ENCODE measurements at places on chromosomes 12 and 14. TPM values are rescaled to one million over a fixed set of nuclear protein-coding genes. Genes with fewer than 3 reads are reported as not detected.

The AKAP3 gene
- total RNA-seq = 71.0 TPM

The MYH7 gene
- 1.3 TPM for total RNA-seq

The TCL1B gene
- total RNA-seq = 5.6 TPM

The POLE gene
- 288 TPM for total RNA-seq

The GARIN6 gene
- 53.2 TPM for total RNA-seq

The KERA gene
- 0.24 TPM for total RNA-seq

The ZFYVE26 gene
- 34.6 TPM for total RNA-seq

DNA sequence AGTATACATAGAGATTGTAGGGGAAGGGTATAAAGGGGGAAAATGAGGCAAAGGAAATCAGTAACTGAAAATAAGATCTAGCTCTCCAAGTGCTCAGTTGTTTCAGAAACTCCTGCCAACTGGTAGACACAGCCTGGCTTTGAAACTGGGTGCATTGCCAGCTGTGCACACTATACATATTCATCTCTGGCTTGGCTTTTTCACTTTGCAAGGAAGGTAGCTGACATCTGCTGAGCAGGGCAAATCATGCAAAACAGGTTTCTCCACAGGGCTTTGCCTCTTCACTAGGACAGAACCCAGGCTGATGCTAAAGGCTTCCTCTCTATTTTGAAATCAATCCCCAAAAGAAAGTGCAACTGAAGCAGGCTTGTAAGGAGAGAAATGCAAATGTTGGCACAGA lies 101.5 kb downstream of the HELB start:
- no peak overlapping the region for H3K4me3 ChIP-seq
- no peaks in the 10 kb centered on the region for H3K36me3 ChIP-seq
- no peaks in the 10 kb centered on the region for H3K27me3 ChIP-seq
- H3K27ac ChIP-seq = no peak overlapping the region

GRCh38 chr14:77607741-77608302 lies 8.6 kb downstream of the SPTLC2 start:
- H3K4me3 ChIP-seq = no peak overlapping the region
- H3K36me3 ChIP-seq = no peaks in the 10 kb centered on the region
- H3K4me1 ChIP-seq = no peaks in the 10 kb centered on the region
- H3K27ac ChIP-seq = no peak overlapping the region
- DNase-seq = no peak

DNA sequence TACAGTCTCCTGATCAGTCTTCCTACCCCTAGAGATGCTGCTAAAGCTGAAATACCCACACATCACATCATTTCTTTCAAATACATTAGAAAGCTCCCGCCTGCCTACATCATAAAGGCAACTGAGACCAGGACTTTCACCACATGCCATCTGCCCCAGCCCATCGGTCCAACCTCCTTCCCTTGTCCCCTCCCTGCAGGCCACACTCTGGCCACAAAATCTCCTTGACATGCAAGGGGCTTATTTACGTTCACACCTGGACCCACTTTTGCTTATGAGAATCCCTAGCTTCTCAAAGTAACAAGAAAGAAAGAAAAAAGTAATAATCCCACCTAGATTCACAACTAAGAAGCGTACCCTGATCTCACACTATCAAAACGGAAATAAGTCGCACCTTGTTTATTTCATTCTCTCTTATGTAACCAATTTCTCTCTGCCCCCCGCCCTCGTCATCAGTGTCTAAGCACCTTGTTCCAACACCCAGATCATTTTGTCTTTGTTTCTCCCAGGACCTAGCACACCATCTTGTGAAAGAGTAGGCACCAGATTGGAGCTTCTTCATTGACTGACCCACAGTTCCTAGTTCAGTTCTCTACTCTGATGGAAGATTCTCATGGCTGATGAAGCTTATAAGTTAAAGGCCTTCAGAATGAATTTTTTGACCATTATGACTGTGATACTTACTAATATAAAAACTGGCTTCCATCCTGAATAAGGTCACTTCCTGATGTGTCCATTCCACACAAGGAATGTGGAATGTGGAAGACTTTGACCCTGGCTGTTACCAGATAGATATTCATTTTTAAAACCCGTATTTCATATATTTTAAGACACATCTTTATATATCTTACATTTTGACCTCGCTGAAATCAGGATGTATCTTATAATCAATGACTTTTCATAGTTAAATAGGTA lies 7.7 kb downstream of the WSB2 start:
- no peaks in the 10 kb centered on the region for H3K36me3 ChIP-seq
- H3K4me1 ChIP-seq = peaks cover 12% of the 10 kb centered on the region
- H3K4me3 ChIP-seq = no peak overlapping the region
- no peak overlapping the region for H3K27ac ChIP-seq

DNA sequence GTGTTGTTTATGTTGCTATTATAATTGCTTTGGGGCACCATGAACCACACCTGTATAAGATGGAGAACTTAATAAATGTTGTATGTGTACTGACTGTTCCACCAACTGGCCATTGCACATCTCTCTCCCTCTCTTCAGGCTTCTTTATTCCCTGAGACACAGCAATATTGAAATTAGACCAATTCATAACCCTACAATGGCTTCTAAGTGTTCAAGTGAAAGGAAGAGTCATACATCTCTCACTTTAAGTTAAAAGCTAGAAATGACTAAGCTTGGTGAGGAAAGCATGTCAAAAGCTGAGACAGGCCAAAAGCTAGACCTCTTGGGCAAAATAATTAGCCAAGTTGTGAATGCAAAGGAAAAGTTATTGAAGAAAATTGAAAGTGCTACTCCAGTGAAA lies 373.3 kb downstream of the RGS6 start:
- no peaks in the 10 kb centered on the region for H3K36me3 ChIP-seq
- no peak for DNase-seq

DNA sequence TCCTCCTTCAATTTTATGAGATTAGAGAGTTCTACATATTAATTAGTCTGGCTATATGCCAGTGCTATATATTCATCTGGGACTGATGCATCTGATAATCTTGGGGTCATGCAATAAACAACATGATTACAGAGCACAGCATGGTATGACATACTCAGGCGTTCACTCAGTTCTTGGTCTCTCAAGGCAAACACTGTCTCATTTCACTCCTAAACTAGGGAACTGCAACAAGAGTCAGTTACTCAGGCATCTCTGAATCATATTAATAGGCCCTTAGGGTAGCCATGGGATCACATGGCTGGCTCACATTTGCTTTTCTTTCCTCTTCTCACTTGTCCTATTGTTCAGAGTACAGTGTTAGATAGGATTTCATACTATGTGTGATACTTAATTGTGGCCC lies 91.8 kb upstream of the TMEM260 start:
- H3K4me3 ChIP-seq = no peak overlapping the region
- H3K4me1 ChIP-seq = no peaks in the 10 kb centered on the region
- no peak overlapping the region for H3K27ac ChIP-seq

DNA sequence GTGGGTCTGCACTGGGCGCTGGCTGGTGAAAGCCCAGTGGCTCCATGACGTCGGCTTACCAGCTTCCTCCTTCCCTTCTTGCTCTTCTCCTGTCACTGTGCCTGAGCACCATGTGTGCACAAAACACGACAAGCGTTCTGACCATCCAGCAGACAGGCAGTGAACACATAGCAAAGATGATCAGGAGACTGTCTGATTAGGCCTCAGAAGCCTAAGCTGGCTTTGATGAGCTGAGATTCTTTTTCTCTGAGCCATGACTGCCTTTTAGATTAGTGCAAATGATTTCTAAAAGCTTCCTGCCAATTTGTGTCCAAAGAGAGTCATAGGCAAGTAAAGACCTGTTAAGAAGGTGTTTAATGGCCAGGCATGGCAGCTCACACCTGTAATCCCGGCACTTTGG lies 83.1 kb downstream of the AACS start:
- H3K27ac ChIP-seq = no peak overlapping the region
- no peak for DNase-seq
- H3K4me1 ChIP-seq = no peaks in the 10 kb centered on the region
- no peak overlapping the region for H3K4me3 ChIP-seq
- H3K36me3 ChIP-seq = no peaks in the 10 kb centered on the region

GRCh38 chr14:74682169-74682952 lies 30.5 kb downstream of the AREL1 start:
- no peak overlapping the region for H3K27ac ChIP-seq
- no peaks in the 10 kb centered on the region for H3K36me3 ChIP-seq
- H3K4me3 ChIP-seq = no peak overlapping the region
- no peak for DNase-seq
- H3K27me3 ChIP-seq = no peaks in the 10 kb centered on the region

GRCh38 chr14:44154874-44155273 lies 352.2 kb downstream of the FSCB start:
- no peak overlapping the region for H3K27ac ChIP-seq
- no peaks in the 10 kb centered on the region for H3K36me3 ChIP-seq
- no peak for DNase-seq
- no peaks in the 10 kb centered on the region for H3K4me1 ChIP-seq
- no peak overlapping the region for H3K4me3 ChIP-seq

DNA sequence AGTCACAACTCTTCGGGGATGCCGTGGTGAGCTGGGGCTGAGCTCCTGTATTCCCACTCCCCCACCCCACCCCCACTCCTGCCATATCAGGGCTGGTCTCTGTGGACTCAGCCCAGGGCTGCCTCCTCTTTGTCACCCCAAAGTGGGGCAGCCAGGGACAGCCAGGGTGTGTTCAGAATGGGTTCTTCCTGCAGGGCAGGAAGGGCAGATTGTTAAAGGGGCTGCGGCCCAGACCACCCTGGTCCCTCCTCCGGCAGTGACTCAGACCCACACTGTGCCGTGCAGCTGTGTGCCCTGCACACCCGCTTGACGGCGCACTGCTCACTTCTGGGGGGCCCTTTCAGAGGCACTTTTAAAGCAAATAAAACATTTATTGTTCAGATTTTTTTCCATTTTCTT lies 9.3 kb downstream of the SLC48A1 start:
- H3K27me3 ChIP-seq = no peaks in the 10 kb centered on the region
- no peak overlapping the region for H3K4me3 ChIP-seq
- H3K4me1 ChIP-seq = peaks cover 18% of the 10 kb centered on the region
- H3K27ac ChIP-seq = no peak overlapping the region

DNA sequence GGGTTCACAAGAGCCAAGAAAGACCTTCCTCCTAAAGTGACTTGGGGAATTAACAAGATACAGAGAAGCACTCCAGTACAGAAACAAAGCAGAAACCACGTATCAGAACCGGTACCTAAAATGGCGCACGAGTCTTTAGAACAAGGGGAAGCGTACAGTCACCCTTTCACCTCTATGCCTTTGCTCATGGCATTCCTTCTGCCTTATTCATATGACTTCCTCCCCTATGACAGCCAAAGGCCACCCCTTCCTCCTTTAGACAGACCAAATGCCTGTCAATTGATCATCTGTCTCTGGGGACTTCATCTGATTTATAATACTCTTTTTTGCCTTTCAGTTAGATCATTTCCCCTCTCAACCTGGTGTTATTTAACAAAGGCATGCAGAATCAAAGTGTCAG lies 89.5 kb upstream of the OSBPL8 start:
- no peaks in the 10 kb centered on the region for H3K4me1 ChIP-seq
- no peak overlapping the region for H3K4me3 ChIP-seq
- no peaks in the 10 kb centered on the region for H3K27me3 ChIP-seq
- DNase-seq = no peak
- no peak overlapping the region for H3K27ac ChIP-seq
- H3K36me3 ChIP-seq = no peaks in the 10 kb centered on the region

DNA sequence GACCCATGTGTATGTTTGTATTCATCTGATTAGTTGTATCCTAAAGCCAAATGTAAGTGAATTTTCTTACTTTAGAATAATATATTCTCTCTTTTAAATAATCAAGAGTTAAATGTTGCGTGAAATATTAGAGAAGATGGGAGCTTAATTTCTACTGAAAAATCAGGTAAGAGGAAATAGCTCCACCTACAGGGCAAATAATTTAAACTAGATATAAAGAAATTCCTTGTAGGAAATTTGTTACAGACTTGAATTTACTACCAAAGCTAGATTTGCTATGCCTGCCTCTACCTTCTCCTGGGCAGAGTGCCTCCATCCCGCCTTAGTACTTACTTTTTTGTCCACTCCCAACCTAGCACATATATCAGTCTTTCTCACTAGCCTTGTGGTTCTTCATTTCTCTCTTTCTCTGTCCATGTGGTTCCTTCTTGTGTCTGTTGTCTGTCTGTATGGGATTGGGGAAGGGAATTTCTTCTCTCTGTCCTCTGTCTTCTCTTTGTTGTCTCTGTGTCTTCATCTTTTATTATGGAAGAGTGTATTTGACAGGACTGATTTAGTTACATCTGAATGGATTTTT lies 44.7 kb downstream of the PALS1 start:
- H3K36me3 ChIP-seq = no peaks in the 10 kb centered on the region
- no peak for DNase-seq
- no peaks in the 10 kb centered on the region for H3K4me1 ChIP-seq
- H3K27ac ChIP-seq = no peak overlapping the region
- H3K4me3 ChIP-seq = no peak overlapping the region
